ENCODE measurements at places on chromosomes 11 and 22.

DNA sequence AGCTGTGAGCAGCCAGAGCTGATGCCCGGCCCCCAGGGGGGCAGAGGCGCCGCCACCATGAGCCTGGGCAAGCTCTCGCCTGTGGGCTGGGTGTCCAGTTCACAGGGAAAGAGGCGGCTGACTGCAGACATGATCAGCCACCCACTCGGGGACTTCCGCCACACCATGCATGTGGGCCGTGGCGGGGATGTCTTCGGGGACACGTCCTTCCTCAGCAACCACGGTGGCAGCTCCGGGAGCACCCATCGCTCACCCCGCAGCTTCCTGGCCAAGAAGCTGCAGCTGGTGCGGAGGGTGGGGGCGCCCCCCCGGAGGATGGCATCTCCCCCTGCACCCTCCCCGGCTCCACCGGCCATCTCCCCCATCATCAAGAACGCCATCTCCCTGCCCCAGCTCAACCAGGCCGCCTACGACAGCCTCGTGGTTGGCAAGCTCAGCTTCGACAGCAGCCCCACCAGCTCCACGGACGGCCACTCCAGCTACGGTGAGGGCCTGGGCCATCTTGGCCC lies 6.1 kb downstream of the CDC42EP1 start:
- peak; percentile 44 for DNase-seq

- no peak for DNase-seq
Measured at GRCh38 chr11:102239911-102240310, 77.4 kb upstream of the BIRC3 start.

GRCh38 chr11:2671748-2672147 lies 28.0 kb downstream of the KCNQ1OT1 start:
- no peak for DNase-seq

DNA sequence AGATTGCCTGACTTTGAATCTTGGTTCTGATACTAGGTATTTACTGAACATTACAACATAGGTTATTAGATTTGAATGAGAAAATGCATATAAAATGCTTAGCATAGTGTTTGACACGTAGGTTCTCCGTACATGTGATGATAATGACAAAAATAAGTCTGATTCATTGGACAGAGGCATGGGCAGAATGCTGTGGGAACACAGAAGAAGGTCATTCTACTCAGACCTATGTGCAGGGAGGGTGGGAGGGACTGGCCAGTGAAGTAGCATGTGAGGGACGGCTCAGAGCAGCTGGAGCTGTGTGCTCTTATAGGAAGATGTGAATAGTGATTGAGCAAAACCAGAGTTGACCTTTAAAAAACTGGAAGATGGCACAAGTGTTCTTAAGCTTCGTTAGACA lies 256.8 kb upstream of the RAG2 start:
- DNase-seq, result no peak

DNA sequence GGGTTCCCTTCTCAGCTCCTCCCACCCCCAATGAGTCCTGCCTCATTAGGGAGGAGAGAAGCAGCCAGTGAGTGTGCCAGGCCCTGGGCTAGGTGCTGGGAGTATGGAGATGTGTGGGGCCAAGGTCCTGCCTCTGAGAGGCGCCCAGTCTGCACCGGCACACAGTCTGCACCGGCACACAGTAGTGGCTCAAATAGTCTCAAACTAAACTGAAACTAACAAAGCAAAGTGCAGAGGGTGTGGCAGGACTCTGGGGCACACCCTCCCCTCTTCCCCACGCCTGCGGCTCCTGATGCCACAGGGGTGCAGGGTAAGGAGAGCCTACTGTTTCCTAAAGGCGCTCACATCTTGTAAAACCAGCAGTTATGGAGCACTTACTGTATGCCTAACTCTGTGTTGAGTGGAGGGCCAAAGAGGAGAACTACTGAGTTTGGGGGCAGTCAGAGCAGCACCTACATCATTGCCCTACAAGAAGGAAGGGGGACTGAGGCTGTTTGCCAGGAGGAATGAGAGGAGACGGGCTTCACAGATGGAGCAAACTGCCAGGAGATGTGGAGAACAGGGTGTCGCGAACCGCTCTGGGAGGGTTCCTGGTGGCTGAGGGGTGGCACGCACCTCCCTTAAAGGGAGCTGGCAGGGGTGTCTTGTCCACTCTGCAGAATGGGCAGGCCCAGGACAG lies 939 bp upstream of the SH3BP1 start:
- DNase-seq, result no peak

- no peak for DNase-seq
Measured at GRCh38 chr11:2097356-2097997, 41.7 kb downstream of the IGF2 start.

DNA sequence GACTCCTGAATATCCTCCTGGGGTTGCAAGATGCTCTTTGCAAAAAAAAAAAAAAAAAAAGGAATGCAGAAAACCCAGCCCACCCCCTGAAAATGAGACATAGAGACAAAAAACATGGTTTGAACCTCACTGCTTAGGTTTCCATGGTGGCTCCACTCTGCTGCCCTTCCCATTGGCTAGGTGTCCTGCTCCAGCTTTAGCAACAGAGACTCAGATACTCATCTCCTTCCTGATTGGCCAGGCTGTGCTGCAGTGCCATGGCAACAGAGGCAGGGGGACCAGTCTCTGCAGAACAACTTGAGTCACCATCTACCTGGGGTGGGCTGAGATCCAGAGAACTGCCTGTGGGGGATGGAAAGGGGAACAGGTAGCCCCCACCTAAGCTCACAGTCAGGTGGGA lies 17.4 kb upstream of the YWHAH start:
- DNase-seq, result no peak

DNA sequence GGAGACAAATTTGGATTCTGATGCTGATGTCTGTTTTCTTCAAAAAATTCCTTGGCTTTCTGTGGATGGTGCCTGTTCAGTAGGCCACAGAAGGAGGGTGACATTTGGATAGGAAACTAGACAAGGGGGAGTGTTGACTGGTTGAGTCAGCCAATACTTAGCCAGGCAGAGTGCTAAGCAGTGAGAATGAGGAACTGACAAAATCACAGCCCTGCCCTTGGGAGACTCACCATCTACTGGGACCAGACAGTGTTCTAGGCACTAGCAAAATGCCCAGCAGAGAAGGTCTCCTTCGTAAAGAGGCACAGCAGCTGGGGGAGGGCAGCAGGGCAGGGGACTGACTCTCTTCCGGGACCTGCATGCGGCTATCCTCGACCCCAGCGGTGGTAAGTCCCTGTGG lies 190.2 kb downstream of the DSCAML1 start:
- DNase-seq, result no peak

DNA sequence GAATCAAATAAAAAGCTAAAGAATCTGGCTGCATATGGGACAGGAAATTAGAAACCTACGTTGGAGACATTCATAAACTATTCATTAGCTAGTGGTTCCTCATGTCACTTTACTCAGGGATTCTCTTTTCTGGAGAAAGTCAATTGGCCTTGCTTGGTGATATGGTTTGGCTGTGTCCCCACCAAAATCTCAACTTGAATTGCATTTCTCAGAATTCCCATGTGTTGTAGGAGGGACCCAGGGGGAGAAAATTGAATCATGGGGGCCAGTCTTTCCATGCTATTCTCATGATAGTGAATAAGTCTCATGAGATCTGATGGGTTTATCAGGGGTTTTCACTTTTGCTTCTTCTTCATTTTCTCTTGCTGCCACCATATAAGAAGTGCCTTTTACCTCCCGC lies 91.2 kb upstream of the CD44 start:
- DNase-seq, result no peak
